ENCODE measurements at places on chromosomes 7 and 10.

DNA sequence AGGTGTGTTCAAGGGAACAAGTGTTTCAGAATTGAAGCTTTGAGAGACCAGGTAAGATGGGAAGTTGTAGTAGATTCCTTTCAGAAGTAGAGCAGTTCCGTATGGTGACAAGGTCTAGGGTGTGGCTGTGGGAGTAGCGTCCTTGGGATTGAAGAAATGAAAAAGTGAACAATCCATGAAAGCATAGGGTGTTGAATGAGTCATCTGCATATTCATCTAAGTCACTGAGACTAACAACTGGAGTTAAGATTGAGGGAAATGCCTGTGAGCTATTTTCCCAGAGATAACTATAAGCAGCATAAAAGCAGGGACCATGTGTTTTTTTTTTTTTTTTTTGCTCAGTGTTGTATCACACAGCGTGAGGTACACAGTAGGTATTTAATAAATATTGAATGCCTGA lies 134.8 kb downstream of the PHTF2 start:
- peak; percentile 6 for DNase-seq

DNA sequence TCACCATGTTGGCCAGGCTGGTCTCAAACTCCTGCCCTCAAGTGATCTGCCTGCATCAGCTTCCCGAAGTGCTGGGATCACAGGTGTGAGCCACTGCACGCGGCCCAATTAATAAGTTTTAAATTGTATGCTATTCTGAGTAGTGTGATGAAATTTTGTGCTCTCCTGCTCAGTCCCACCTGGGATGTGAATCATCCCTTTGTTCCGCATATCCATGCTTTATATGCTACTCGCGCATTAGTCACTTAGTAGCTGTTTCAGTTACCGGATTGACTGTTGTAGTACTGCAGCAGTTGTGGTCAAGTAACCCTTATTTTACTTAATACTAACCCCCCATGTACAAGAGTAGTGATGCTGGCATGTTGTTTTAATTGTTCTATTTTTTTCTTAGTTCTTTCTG lies 47.3 kb upstream of the OIT3 start:
- no peak for DNase-seq

GRCh38 chr10:32882076-32882475 lies 76.0 kb downstream of the ITGB1 start:
- peak; percentile 48 for DNase-seq

DNA sequence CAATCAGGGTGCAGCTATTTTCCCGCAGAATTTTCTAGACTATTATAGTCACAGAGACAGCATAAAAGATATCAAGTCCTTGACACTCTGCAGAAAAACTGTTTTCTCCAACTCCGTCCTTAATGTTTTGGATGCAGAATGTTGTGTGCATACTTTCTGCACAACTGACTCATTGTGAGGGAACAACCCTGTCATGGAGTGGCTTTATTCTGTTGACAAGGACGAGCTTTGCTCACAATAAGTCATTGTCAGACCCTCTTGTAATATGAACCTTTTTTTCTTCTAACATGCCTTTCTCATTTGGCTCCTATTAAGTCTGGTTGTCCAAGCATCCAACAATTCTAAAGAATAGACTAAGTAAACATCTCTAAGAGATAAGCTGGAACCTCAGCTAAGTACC lies 17.3 kb downstream of the ABCB4 start:
- no peak for DNase-seq

- peak; percentile 93 for DNase-seq
Measured at GRCh38 chr7:7201578-7202374, 19.4 kb downstream of the C1GALT1 start.

- DNase-seq: no peak
Measured at GRCh38 chr7:129205126-129205818, 16.8 kb downstream of the SMO start.

DNA sequence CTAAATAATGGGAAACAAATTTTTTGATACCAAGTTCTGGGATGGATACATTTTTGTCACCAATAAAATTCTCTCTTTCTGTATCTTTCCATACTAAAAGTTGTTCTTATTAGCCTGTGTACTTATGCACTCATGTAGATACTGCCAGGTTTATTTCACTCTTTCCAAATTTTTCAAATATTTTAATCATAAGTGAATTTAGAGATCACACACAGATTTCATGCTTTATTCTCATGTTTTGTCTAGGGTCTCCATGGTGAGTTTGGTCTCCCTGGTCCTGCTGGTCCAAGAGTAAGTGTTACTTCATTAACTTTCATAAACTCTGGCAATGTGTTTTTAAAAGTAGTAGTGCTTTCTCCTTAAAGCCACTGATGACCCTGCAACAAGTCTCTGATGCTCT lies 20.3 kb downstream of the COL1A2 start:
- no peak for DNase-seq

- no peak for DNase-seq
Measured at GRCh38 chr10:118264838-118265470, 77.2 kb downstream of the FAM204A start.

- DNase-seq: no peak
Measured at GRCh38 chr10:34175121-34175520, 640.0 kb downstream of the PARD3 start.

DNA sequence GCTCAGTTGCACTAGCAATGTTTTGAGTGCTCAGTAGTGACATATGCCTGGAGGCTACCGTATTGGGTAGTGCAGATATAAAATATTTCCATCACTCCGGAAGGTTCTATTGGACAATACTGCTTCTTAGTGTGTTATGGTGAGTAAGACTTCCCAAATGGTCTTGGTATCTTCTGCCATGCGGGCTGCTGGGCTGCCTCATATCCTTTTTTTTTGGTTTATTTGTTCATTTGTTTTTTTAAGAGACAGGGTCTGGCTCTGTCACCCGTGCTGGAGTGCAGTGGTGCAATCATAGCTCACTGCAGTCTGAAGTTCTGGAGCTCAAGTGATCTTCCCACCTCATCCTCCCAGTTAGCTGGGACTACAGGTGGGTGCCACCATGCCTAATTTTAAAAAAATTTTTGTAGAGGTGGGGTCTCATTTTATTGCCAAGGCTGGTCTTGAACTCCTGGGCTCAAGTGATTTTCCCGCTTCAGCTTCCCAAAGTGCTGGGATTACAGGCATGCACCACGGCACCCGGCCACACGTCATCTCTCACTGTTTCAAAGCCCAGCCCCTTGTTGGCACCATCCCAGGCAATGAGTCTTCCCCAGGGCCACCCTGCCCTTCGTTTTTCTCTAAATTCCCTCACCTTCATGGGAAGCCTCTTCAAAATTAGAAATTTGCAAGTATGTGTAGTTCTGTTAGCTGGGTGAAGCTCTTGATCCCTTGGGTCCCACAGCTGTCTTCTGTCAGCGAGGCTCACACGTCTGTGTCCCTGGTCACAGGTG lies 111.0 kb upstream of the KLF14 start:
- no peak for DNase-seq

DNA sequence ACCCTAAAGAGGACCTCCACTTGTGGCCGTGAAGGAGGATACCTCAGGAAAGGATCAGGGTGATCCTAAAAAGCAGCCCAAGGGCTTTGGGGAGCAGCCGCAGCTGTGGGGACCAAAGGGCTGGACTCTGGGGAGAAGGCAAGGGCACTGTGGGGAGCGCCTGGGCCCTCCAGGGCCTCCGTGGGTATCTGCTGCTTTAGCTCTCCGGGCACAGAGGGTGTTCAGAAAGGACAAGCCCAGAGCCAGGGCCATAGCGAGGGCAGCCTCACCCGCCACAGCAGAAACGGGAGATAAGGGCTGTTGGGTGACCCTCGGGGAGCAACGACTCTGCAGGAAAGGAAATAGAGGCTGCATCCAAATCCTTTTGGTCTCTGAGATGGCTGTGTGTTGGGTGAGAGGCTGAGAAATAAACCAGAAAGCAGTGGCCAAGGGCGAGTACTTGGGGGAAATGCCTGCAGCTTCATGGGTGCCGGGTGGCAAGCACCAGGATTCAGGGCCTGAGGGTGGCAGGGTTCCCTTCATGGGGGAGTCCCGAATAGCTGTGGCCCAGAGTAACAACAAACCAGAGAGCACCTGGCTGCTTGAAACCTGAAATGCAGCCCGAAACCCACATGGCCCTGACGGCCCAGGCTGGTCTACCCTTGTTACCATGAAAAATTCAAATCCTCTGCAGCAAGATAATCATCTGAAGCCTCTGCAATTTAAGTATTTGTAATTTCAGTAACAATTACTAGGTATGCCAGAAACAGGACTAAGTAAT lies 95.2 kb downstream of the VIPR2 start:
- DNase-seq: no peak

DNA sequence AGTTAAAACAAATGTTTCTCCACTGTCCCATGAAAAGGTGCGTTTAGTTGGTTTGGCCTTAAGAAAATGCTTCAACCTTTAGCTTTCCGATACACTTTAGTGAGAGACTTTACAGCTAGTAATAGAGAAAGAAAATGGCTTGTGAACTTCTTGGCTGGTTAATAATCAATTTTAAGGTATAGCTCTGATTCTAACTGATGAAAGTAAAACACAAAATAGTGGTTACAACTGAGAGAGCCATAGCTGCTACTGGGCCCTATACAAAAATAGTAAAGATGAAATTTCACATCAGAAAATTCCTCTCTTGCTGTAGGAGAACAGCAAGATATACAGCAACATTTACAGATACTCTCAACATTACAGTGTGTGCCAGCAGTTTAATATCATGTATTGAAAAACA lies 371.4 kb downstream of the PHTF2 start:
- DNase-seq: no peak

- peak; percentile 53 for DNase-seq
Measured at GRCh38 chr7:158414002-158414401, 173.6 kb downstream of the PTPRN2 start.

GRCh38 chr7:20244334-20245120 lies 27.3 kb upstream of the MACC1 start:
- no peak for DNase-seq

- no peak for DNase-seq
Measured at GRCh38 chr10:75736889-75737579, 305.6 kb downstream of the LRMDA start.

GRCh38 chr7:22357311-22358175 lies 589 bp upstream of the RAPGEF5 start:
- peak; percentile 61 for DNase-seq

DNA sequence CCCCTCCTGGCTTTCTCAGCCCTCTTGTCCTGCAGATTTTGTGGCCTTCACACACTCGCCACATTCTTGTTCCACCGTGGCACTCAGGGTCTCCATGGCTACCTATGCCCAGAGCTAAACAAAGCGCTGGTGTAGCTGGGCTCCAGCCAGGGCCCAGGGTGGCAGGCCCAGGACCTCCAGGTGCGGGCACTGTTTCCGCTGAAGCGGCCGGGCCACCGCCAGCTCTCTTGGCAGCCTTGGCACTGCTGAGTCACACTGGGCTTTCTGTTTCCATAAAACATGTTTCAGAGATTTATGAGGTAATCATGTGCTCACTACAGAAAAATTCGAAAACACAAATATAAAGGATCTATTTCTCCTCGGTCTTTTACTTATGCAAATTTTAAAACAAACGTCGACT lies 51.3 kb downstream of the AOC1 start:
- DNase-seq: no peak

- DNase-seq: peak; percentile 64
Measured at GRCh38 chr10:75208181-75208580, 2.4 kb upstream of the VDAC2 start.

GRCh38 chr7:45709168-45710042 lies 135.2 kb downstream of the ADCY1 start:
- no peak for DNase-seq

- DNase-seq: no peak
Measured at GRCh38 chr7:141483044-141483443, 68.2 kb upstream of the AGK start.

DNA sequence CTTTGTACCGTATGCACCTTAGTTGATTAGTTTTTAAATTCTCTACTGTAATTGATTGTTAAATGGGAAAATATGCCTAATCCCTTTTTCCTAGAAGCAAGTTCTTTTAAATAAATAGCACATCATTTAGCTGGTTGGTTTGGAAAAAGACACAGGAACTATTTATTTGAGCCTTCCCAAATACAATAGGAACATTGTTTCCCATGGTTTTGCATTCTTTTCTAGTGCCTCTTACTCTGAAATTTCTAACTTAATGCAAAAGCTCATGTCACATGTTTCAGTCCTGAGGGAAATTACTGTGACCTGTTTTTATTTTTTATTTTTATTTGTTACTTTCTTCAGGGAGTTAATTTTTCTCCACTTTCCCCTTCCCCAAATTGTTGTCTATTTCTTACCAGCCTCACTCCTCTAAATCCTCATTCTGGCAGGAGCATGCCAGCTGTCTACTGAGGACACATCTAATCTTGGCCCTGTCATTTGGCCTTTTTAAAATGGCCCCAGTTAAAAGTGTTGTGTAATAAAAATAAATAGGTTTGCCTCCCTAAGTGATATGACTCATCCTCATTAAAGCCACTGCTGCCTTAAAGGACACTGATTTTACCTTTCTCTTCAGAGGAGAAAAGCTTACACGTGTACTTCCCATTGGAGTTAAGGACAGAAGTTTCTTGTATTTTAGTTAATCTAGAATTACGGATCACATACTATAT lies 94.5 kb downstream of the PPP1R3A start:
- no peak for DNase-seq

DNA sequence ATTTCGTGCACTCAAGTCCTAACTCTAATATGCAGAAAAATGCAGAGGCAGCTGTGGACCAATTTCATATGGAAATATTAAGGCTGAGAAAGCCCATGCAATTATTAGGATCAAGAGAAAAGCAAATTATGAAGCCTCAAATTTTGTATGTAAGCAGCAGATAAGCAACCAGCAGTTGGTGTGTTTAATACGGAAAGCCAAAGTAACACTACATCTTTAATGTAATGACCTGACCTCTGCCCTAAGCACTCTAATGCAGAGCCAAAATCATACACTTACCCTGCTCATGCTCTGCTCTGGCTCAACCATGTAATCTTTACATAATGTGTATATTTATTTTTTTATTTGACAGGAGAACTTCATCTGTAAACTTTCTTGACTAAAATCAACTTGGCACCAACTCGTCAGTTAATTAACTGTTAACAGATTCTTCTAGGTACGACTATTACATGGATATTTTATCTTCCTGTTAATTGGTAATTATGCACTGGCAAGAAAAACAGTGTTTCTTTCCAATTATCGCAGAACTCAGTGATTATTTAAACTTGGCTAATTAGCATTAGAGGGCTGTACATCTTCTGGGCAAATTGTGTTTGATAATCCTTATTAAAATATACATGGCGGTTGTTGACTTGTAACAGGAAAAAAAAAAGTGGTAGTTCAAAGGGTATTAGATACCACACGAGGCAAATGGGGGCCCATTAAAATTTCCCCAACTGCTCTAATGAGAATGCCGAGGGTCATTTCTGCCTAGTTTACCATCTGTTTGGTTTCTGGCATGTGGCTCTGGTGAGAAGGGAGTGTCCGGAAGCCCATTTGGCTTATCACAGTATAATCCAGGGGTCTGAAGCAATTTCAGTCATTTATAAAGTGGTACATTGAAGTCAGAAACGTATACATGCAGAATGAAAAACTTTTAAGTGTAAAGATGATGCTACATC lies 94.5 kb downstream of the RELN start:
- peak; percentile 19 for DNase-seq

GRCh38 chr7:130491841-130492522 lies at the start of gene MEST:
MEST (plus strand) TSS chr7:130492085; CDS start chr7:130492314, 229 bp downstream.
- DNase-seq: no peak

GRCh38 chr10:6530211-6530840 lies 49.8 kb downstream of the PRKCQ start:
- no peak for DNase-seq

- peak; percentile 28 for DNase-seq
Measured at GRCh38 chr10:24579906-24580305, 143.8 kb downstream of the ARHGAP21 start.

- DNase-seq: no peak
Measured at GRCh38 chr7:8923164-8923806, 489.9 kb downstream of the NXPH1 start.
